ENCODE measurements at places on chromosomes 5 and 9.

DNA sequence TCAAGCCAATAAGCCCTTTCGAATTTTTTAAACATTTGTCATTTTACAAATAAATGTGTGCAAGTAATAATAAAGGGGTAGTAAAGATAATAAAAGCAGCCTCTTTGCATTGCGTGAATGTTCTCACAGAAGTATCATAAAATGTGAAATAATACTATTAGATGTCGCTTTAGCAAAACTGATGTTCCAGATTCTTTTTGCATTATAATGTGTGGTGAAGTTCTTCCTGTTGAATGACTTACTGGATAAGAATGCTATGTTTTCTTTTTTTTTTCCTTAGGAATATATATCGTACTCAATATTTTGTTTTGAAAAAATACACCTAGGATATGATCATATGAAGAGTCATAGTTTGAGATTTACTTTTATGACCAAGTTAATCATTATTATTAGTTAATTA is 85.2 kb upstream of the CDH12 start:
- no peak for DNase-seq

DNA sequence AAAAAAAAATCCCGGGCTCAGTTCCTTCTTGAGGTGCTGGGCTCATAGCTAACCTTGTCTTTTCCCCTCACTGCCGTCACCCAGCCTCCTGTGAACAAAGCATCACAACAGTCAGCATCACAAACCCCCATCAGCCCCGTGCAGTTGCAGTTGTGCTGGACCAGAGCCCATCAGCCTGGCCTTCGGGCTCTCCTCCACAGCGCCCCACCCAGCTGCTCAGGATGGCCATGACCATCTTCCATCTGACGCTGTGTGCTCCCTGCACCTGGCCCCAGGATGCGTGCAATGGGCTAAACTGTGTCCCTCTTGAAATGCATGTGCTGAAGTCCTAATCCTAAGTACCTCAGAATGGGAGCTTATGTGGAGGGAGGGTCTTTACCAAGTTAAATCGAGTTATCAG is 48.1 kb downstream of the NSUN2 start:
- no peak for DNase-seq

DNA sequence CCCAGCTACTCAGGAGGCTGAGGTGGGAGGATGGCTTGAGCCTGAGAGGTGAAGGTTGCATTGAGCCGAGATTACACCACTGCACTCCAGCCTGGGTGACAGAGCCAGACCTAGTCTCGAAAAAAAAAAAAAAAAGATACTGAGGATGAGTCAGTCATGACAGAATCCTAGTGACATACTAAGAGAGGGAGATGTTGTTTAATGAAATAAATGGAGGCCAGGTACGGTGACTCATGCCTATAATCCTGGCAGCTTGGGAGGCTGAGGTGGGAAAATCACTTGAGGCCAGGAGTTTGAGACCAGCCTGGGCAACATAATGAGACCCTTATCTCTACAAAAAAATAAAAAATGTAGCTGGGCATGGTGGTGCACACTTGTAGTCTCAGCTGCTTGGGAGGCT is 107.2 kb downstream of the ZFAND5 start:
- DNase-seq = no peak

- DNase-seq = no peak
Measured at GRCh38 chr9:123397975-123398374, 42.0 kb downstream of the CRB2 start.

GRCh38 chr5:34529581-34530331 is 126.4 kb upstream of the RAI14 start:
- no peak for DNase-seq

GRCh38 chr5:93054424-93055163 is 526.4 kb downstream of the NR2F1-AS1 start:
- DNase-seq = no peak

- no peak for DNase-seq
Measured at GRCh38 chr5:72871366-72872024, 55.0 kb downstream of the TNPO1 start.

DNA sequence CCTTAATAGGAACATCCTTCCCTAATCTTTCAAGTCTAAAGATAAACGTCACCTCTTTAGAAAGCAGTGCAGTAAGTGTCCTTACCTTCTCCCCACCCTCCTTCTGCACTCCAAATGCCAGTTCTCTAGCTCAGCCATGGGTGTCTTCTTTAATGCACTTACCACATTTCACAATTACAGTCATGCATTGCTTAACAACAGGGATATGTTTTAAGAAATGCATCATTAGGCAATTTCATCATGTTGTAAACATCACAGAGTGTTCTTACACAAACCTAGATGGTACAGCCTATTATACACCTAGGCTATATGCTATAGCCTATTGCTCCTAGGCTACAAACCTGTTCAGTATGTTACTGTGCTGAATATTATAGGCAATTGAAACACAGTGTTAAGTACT is 91.2 kb downstream of the RFX3 start:
- DNase-seq = no peak

- no peak for DNase-seq
Measured at GRCh38 chr9:89015336-89015735, 24.1 kb downstream of the S1PR3 start.

DNA sequence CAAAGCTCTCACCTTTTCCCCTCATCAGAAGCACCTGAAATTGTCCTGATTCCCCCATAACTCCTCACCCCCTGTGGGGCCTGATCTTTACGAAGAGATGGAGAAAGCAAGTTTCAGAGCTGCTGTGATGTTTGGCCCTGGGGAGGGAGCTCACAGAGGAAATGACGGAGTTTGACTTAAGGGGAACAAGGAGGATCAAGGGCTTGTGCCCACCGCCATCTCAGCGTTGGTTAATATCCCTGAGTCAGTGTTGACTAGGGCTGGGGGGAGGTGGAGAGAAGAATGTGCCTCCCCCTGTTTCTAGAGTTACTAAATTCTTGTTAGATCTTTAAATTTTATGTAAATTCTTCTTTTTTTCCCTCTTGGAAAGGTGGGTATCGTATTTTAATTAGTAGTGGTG is 27.8 kb downstream of the FGF18 start:
- no peak for DNase-seq

DNA sequence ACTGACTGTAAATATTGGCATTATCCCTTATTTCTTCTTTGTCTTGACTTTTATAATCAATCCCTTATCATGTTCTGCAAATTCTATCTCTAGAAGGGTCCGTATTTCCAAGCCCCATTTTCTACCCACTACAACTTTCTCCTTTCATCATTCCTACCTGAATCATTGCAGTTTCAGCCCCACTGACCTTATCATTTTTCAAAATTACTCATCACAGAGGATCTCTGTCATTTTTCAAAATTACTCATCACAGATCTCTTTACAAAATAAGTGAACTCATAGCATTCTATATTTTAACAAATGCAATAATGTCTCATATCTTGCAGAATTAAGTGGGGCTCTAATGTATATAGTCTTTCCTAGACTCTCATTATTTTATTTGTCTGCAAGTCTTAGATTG is 256.9 kb upstream of the COX7C start:
- no peak for DNase-seq

- no peak for DNase-seq
Measured at GRCh38 chr5:121315786-121316185, 535.9 kb upstream of the FTMT start.

DNA sequence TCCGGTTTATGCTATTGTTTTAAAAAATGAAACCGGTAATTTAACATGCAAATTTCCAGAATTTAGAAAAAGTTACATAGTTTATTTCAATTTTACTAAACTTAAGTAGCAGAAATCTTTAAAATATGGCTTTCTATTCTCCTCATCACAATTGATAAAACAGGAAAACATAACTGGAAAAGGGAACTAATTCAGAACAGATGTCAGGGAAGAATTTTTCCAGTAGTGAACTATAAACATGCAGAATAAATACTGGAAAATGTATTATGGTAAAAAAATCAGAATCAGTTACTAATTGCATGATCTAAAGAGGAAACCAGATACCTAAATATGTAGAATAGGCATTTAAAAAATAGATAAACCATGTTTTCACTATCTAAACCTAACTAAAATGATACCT is 7.3 kb upstream of the NR4A3 start:
- no peak for DNase-seq

- no peak for DNase-seq
Measured at GRCh38 chr5:112612663-112613062, 125.0 kb upstream of the APC start.

- DNase-seq = peak; percentile 47
Measured at GRCh38 chr5:37838152-37838932, 1.5 kb downstream of the GDNF start.

DNA sequence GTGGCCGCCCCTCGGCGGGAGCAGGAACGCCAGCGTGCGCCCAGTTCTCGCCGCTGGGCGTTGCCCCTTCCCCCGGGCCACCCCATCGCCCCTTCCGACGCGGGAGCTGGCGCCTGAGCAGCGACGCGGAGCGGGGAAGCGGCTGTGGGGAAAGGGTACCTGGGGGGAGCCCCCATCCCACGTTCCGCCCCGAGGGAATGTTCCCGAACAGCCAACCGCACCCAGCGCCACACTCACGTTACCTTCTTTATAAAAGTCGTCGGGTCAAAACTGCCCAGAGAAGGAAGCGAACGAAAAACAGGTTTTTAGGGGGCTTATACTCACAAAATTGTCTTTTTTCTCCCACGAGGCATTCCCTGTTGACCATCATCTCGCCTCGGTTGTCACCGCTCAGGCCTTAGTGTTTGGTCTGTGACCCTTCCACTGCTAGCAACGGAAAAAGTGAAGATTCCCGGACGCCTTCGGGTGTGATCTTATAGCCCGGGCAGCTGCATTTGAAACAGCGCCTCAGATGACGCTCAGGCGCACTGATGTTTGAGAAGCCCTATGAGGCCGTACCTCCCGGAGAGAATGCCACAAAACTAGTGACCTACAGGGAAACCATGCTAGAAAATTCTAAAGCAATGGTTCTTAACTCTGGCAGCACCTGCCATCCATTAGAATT is 475 bp upstream of the GOLM1 start:
- DNase-seq = peak; percentile 79

GRCh38 chr5:123220621-123221146 is 131.6 kb downstream of the PRDM6 start:
- DNase-seq = no peak

- no peak for DNase-seq
Measured at GRCh38 chr9:82332774-82333152, 344.2 kb downstream of the SPATA31D1 start.

GRCh38 chr9:7536310-7536939 is 263.2 kb downstream of the DMAC1 start:
- peak; percentile 40 for DNase-seq

DNA sequence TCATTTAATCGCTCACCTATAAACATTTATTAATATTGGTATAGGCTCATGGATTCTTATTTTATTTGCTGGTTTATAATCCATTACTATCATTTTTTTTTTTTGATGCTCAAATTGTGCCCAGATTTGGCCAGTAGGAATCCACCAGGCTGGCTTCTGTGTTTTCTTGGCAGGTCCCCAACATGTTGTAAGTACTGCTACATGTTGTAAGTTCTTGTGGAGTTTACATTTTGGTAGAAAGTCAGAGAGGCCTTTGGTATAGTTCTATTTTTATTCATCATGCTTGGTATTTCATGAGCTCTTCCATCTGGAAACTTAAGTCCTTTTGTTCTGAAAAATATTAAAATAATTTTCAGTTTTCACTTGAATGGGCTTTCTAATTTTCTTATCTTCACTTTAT is 47.1 kb downstream of the MAT2B start:
- no peak for DNase-seq

GRCh38 chr5:82362636-82363035 is 84.5 kb upstream of the RPS23 start:
- no peak for DNase-seq

DNA sequence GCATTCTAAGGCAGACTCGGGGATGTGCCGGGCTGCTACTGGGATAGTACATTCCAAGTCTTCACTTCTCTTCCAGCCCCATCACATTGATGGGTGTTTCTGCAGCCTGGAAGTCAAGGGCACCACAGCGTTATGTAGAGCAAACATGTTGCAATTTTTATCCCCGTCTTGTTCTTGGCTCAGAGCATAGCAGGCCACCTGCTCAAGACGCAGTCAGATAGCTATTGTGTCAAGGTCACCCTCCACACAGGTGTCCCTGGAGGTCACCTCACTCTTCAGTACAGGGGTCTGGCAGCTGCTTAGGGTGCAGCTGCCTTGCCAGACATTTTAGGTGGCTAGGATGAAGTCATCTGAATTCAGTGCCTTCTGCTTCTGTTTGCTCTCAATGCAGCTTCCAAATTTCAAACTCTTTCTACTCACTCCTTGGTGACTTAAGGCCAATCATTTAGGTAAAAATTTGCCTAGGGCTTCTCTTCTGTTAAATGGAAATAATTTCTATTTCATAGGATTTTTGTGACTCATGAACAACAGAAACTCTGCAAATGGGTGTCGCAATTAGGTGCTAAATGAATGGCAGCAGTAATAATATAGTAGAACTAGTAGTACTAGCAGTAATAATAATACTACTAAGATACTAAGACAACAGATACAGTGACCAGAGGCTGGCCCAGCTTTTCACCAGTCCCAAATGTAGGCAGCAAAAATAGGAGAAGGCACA is 24.3 kb downstream of the KCNV2 start:
- DNase-seq = no peak

- no peak for DNase-seq
Measured at GRCh38 chr9:110128664-110129329, 79.2 kb downstream of the C9orf152 start.

- DNase-seq = peak; percentile 74
Measured at GRCh38 chr5:10333154-10334006, 20.1 kb upstream of the MARCHF6 start.

DNA sequence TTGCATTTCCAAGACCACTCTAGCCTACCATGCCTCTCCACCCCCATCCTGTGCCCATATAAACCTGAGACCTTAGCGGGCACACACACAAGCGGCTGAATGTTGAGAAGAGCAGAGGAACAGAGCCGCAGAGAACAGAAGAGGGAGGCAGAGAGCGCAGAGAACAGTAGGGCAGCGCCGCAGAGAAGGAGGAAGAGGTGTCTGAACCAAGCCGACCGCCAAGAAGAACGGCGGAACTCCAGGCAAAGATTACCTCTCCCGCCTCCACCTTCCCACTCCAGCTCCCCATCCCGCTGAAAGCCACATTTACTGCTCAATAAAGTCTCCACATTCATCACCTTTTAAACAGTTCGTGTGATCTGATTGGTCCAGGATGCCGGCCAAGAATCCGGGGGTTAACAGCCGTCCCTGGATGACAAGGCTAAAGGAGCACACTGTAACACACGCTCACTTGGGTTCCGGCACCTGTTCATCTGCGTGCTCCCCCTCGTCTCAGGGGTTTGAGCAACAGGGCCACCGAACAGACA is 33.2 kb downstream of the GRIN3A start:
- peak; percentile 32 for DNase-seq
